T-helper 17 cell (primary cell): ENCODE measurements at places on chromosomes 7 and 10. TPM values are rescaled to one million over a fixed set of nuclear protein-coding genes. Genes with fewer than 3 reads are reported as not detected.

BMPR1A gene
- total RNA-seq, result 7.6 TPM

TUBAL3 gene
- not detected for total RNA-seq

HABP2 gene
- not detected for total RNA-seq

TFPI2 gene
- 1.5 TPM for total RNA-seq

ECHS1 gene
- 18.2 TPM for total RNA-seq

GTF2IRD1 gene
- total RNA-seq, result 2.3 TPM

MCMBP gene
- 32.9 TPM for total RNA-seq

C10orf105 gene
- total RNA-seq, result 0.31 TPM

OR2A5 gene
- not detected for total RNA-seq

FAM221A gene
- total RNA-seq, result 6.2 TPM

CCDC136 gene
- total RNA-seq, result 7.7 TPM

AMZ1 gene
- 0.32 TPM for total RNA-seq

LIPK gene
- not detected for total RNA-seq

RET gene
- total RNA-seq, result not detected

PCBD1 gene
- total RNA-seq, result 8.1 TPM

CCDC7 gene
- 60.4 TPM for total RNA-seq

FEZF1 gene
- not detected for total RNA-seq
